ENCODE measurements at places on chromosomes 5 and 9.

GRCh38 chr5:75961818-75962217, 121.4 kb upstream of the SV2C start:
- no peak for DNase-seq

- no peak for DNase-seq
These were observed 26.7 kb downstream of the TMEM174 start for GRCh38 chr5:73199671-73200070.

GRCh38 chr5:78903861-78904260, 81.2 kb downstream of the ARSB start:
- no peak for DNase-seq

- no peak for DNase-seq
These were observed 17.6 kb downstream of the CD180 start for GRCh38 chr5:67178966-67179365.

DNA sequence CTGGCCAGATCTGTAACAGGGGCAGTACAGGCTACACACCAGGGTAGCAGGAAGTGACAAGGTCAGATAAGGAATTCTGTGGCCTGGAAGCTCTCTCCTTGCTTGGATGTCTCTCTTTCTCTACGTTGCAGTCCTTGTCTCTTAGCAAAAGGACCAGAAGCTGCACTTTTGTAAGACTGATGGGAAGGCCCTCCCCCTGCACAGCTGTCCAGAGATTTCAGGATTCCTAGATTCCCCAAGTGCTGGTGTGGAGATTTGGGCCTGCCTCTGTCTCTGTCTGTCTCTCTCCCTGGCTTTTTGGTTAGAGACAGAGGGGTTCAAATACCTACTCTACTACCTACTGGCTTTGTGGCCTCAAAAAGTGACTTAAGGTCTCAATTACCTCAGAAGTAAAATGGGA, 10.0 kb upstream of the CNTFR start:
- no peak for DNase-seq

DNA sequence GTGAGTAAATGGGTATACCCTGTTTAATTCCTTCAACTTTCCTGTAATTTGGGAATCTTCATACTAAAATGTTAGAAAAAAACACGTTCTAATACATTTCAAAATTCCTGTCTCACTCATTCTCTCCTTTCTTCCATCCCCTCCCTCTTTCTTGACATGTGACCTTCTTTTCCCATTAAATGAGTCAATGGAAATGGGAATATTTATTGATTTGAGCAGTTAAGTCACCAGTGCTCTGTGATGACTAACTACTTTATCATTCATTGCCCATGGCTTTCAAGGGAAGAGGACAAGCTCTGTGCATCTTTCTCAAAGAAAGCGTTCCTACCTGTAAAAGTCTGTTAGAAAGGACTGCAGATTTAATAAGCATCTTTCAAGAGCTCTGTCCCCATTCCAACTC, 144.4 kb upstream of the MAP3K1 start:
- DNase-seq, result no peak

GRCh38 chr9:21679432-21679831, 123.0 kb upstream of the MTAP start:
- DNase-seq, result no peak

DNA sequence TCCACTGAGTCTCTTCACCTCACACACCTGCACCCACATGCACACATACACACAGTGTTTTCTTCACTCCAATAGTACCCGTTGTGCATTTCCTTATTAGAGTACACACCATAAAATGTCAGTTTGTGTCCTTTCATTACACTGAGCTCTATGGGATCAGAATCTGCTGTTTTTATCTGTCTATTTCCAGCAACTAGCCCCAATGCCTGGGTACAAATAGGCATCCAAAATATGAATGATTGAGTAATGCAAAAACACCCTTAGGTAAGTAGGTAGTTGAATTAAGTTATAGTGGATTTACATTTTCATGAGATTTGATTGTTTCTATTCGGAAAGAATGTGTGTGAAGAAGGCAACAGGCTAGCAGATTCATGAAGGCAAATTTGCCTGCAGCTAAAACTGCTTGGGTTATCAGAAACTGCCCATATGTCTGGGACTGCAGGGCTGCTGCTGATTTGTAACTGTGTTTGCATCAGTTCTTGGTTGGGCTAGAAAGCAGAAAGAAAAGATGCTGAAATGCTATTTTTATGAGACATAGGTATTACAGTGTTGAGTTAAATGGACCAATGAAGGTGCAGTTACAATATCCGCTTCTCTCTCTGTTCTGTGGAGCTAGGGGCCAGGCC, 26.9 kb downstream of the PPP3R2 start:
- DNase-seq, result no peak

GRCh38 chr5:179679014-179679674, 1.7 kb downstream of the CBY3 start:
- peak; percentile 88 for DNase-seq

DNA sequence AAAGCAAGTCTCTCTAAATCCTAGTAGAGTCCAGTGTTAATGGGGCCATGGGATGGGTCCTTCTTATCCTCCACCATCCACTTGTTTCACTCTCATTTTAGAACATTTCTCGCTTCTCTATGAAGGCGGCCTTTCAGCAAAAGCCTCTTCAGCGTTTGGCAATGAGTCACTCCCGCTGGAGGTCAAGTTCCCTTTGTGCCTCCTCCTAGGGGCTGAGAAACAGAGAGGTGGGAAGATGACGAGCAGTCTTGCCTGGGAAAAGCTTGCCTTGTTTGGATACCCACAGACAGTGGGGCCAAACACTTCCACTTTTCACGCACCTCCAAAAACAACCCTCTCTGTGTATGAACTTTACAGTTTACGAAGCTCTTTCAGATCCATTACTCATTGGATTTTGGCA, 168.8 kb downstream of the GABBR2 start:
- no peak for DNase-seq

DNA sequence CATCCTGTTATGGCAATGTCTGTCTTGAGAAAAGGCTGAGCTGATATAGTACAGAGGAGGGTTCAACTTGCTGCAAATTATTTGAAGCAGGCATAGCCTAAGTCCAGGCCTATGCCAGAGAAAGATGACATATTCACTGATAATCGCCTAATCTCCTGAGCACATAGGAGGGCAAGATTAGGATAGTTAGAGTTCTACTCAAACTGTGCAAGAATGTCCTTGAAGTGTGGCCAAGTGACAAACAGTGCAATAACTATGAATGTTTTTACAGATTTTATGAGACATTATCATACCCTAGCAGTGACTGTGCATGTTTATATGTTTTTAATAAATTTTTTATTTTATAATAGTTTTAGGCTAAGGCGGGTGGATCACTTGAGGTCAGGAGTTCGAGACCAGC, 96.2 kb downstream of the TSSK1B start:
- no peak for DNase-seq

GRCh38 chr5:132277971-132278853, 16.0 kb upstream of the SLC22A4 start:
- DNase-seq, result no peak

DNA sequence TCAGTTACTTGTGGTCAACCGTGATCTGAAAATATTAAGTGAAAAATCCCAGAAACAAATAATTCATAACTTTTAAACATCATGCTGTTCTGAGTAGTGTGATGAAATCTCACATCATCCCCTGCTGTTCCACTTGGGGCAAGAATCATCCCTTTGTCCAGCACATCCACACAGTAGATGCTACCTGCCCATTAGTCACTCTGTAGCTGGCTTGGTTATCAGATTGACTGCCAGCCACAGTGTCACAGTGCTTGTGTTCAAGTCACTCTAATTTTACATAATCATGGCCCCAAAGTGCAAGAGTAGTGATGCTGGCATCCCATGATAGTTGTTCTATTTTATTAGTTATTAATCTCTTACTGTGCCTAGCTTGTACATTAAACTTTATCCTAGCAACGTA, 39.1 kb upstream of the CER1 start:
- no peak for DNase-seq

GRCh38 chr5:112208699-112209615, 210.1 kb downstream of the EPB41L4A start:
- DNase-seq, result no peak

GRCh38 chr5:37792975-37793631, 46.7 kb downstream of the GDNF start:
- DNase-seq, result no peak

DNA sequence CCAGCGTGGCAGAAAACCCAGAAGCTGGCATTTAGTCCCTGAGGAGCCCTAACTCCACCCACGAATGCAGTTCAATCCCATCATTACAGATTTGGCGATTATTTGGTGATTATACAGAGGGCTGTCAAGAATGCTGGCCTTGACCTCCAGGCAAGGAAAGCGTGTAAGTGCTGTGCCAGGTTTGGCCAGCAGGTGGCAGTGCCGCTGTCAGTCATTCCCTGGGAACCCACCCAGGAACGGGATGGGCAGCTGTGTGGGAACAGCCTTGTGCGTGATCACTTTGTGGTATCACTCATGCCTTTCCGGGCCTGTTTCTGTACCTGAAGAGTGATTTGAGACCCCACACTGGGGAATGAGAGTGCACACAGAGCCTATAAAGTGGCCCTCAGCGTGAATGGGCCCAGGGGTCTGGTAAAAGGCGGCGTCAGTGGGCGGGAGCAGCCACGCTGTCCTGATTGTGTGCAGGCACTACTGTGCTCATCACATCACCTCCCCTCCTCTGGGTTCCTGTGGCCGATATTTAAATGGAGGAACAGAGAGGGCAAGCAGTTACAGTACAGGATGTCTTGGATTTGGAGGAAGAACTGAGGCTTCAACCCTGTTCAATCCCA, 215.6 kb downstream of the ROR2 start:
- peak; percentile 44 for DNase-seq

DNA sequence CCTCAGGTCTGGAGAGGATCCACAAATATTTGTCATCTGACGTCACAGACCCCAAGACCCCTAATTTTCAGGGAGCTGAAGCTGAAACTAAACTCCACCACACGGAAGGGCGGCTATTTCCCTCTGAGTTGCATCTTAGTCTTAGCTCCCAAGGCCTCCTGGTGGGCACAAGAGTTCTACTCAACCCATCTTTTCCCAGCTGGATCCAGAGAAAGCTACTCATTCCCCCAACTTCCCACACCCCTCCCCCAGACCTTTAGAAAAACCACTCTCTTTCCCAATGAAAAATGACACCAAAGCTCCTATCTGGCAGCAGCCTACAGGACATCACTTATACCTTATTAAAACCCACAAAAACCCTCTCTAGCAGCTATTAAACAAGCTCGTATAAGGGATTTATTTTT, 67.1 kb upstream of the SLC1A1 start:
- DNase-seq, result peak; percentile 43

DNA sequence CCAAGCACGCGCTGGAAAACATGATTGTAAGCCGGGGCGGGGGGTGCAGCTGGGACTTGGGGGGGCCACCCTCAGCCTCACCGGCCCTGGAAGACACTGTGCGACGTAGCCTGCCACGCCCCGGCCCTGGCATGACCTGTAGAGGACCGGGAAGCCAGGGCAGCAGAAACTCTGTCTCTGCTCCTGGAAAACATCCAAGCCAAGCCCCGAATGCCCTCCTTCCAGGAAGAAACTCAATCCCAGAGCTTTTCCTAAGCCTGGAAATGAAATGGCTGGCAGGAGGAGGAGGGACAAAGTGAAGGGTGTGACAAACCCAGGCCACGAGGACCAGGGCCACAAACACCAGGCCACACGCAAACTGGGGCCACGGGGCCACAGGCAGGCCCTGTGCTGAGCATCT, 55.4 kb downstream of the KCNT1 start:
- no peak for DNase-seq

GRCh38 chr5:102600964-102601363, 102.2 kb upstream of the SLCO6A1 start:
- peak; percentile 3 for DNase-seq

DNA sequence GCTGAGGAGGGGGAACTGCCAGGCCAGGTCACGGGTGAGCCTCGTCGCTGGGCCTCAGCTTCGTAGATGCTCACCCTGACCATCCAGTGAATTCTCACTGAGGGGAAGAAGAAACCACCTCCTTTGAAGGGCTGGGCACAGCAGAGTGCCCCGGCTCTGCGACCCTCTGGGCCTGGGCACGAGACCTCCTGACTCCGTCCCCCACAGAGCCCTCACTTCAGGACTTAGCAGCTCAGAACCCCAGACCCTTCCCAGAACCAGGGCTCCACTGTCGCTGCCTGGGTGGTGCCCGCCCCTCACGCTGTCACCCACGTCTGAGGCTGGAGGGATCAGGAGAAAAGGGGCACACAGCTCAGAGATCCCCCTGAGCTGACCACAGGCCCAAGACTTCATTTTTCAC, 34.3 kb upstream of the TMEM250 start:
- DNase-seq, result no peak

DNA sequence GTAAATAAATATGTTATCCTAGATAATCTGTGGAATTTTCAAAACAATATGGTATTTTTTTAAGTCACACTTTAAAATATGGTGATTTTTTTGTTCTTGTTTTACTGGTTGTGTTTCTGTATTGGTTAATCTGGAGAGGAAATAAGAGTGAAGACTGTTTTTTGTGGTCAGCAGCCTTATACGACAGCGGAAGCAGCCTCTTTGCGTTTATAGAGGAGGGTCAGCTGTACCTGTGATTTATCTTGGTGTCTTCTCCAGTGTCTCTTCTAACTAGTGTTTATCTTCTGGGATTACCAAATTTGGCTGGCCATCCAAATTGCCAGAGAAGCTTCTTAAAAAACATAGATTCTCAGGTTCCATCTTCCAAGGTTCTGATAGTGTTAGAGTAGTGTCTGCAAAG, 58.7 kb downstream of the ICE1 start:
- no peak for DNase-seq

DNA sequence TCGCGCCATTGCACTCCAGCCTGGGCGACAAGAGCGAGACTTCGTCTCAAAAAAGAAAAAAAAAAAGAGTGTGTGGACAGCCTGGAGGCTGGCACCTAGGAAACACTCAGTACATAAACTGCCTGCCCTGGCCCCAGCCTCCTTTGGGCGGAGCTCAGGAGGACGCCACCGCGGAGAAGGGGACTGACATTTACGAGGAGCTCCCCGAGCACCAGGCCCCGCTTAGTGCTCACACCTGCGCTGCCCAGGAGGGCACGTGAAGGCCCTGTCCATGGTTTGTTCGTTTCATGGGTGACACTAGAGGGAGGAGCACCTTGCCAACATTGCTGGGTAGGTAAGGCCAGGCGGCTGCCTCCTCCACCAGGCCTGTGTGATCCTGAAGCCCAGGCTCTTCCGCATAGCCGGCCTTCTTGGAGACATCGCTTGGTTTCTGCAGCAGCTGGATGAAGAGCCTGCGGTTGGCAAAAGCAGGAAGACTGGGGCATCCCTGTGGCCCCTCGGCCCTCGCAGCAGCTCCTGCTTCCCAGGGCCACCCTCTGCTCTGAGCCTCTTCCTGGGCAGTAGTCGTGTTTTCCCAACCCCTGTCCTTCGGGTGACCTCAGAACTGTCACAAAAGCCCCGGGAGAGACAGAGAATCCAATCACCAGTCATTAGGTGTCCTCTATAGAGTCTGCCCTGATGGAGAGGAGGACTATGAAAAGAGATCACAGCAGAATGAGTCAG, 26.2 kb upstream of the LAMC3 start:
- DNase-seq, result peak; percentile 70

- peak; percentile 88 for DNase-seq
These were observed 6.0 kb upstream of the NIPBL start for GRCh38 chr5:36870399-36871040.

DNA sequence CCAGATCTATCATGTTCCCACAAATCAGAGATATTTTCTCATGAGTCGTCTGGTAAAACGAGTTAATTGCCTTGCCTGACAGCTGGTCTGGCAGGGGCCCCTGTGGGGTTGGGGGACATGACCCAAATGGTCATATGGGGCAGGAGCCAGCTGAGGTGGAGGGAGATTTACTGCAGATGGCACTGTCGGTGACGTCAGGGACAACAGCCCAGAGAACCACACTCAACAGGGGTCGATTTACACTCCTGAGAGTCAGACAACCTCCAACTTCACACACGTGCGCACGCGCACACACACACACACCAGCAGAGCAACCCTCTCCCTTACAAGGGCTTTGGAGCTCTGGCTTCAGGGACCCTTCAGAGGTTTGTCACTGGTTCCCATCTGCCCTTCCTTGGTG, 23.4 kb upstream of the GABRP start:
- DNase-seq, result no peak

Data from NCI-H1417 (cell line).